ENCODE measurements at places on chromosomes 16 and 17.

- DNase-seq, result no peak
These were observed 78.4 kb downstream of the MPRIP start for GRCh38 chr17:17120701-17121100.

GRCh38 chr17:65531256-65532100 lies 30.0 kb downstream of the AXIN2 start:
- no peak for DNase-seq

- no peak for DNase-seq
These were observed 13.7 kb upstream of the CA4 start for GRCh38 chr17:60135951-60136666.

GRCh38 chr17:57604771-57605674 lies 140.1 kb downstream of the CCDC182 start:
- DNase-seq, result peak; percentile 89

- DNase-seq, result no peak
These were observed 62.7 kb downstream of the TEX2 start for GRCh38 chr17:64200080-64201032.

GRCh38 chr17:34008125-34008524 lies 247.0 kb upstream of the CCL2 start:
- DNase-seq, result no peak

DNA sequence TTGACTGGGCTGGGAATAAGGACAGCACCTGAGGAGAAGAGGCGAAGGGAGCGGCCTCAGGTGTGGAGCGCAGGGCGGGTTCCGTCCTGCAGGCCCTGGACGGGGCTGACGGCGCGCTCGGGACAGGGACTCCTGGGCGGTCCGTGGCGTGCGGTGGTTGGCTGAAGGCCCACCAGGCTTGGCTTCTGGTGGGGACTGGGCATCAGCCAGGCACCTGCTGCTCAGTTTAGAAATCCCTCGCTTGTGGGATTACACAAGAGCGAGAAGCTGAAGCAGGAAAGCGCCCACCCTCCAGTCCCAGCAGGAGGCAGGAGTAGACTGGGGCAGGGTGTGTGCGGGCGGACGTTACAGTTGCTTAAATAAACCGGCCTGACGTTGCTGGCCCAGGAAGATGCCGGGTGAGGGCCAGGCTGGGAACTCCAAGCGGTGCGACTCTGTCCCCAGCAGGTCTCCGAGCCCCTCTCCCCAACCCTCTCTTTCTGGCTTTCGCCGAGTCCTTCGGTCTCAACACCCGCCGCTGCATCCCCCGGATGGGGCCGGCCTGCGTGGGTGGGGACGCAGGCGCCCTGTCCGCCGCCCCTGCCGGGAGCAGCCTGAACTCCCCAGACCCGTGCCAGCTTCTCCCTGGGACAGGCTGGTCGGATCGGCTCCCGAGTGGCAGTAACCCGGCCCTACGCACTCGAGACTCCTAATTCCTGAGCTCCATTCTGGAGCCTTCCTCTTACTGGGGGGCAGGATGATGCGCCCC lies 639 bp downstream of the MIF4GD start:
- no peak for DNase-seq

- no peak for DNase-seq
These were observed 229.8 kb downstream of the SEC14L1 start for GRCh38 chr17:77370586-77370985.

DNA sequence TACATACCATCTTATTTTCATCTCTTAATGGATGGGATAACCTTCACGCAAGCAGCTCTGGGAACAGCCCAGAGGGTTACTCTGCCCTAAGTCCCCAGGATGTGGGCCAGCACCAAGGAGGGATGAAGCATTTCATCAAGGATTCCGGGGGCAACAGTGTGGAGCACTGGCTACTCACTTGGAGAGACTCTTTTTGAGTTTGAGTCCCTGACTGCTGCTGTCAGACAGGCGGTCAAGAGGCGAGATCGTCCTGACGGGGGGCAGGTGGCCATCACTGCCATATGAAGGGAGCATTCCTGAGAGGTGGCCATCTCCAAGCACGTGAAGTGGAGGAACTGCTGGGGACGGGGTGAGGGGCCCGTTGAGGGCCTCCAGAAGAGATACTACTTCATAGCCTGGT lies 18.1 kb upstream of the FOXJ1 start:
- DNase-seq, result no peak

DNA sequence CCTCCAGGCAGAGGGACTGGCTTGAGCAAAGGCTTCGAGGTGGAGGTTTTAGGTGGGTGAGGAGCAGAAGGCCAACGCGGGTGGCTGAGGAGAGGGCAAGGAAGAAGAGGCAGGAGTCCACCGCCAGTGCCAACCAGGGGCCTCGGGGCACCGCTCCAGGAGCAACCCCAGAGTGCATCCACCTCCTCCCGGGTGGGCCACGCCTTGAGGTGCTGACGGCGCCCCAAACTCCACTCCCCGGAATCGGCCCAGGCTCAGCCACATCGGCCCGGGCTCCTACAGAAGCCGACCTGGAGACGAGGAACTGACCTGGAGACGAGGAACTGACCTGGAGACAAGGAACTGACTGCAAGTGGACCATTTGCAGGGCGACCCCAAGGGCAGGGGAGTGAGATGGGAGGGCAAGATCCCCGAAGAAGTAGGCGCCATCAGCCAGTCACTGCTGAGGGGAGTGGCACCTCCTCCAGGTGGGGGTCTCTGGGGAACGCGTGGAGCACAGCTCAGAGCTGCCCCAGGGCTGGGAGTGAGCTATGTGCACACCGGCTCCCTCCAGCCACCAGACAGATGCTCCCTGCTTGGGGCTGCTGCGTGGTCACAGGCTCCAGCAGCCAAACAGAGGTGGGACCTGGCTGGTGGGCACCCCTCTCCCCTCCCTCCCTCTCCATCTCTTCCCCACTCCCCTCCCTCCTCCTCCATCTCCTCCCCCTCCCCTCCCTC lies 29.2 kb upstream of the CBFA2T3 start:
- DNase-seq, result no peak

Data from NCI-H1436 treated with DMSO at 0.1 percent for 48 hours (cell line).